ENCODE measurements at places on chromosomes 4 and X.
A peak's percentile ranks its signal among the peaks of the same experiment; 100 is the strongest.

GRCh38 chrX:109878236-109878635 is 124.7 kb upstream of the TMEM164 start:
- H3K4me1 ChIP-seq: no peaks in the 10 kb centered on the region
- no peak overlapping the region for H3K4me3 ChIP-seq
- DNase-seq: no peak
- no peaks in the 10 kb centered on the region for H3K27me3 ChIP-seq
- no peaks in the 10 kb centered on the region for H3K36me3 ChIP-seq

GRCh38 chrX:101051153-101051548 is 760 bp downstream of the TRMT2B start:
- H3K27me3 ChIP-seq: no peaks in the 10 kb centered on the region
- peak overlapping the region; percentile 78 for H3K4me3 ChIP-seq
- peak; percentile 41 for DNase-seq
- peak overlapping the region; percentile 30 for H3K27ac ChIP-seq
- H3K36me3 ChIP-seq: 0 out of 2 replicates have a peak, but pooled peaks cover 2% of the 10 kb centered on the region

GRCh38 chrX:41382714-41383645 is 49.0 kb downstream of the DDX3X start:
- no peaks in the 10 kb centered on the region for H3K27me3 ChIP-seq
- no peaks in the 10 kb centered on the region for H3K36me3 ChIP-seq
- no peak for DNase-seq
- H3K4me1 ChIP-seq: no peaks in the 10 kb centered on the region

DNA sequence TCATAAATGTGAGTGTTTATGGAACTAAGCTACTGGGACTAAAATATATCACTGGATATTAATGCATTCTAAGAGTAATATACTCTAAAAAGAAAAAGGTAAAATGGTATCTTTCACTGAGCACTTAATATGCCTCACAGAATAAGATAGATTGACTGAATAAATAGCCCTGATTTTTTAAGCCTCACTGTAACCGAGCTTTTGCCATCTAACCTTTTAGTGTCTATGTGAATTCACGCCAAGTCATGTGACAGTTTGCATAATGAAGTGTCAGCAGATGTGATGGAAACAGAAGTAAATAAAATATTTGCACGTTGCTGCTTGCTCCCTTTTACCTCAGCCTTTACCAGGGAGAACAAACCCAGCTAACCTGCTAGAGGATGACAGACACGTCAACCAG is 119.7 kb upstream of the NWD2 start:
- H3K4me1 ChIP-seq: no peaks in the 10 kb centered on the region
- H3K27ac ChIP-seq: no peak overlapping the region
- no peak for DNase-seq
- no peaks in the 10 kb centered on the region for H3K27me3 ChIP-seq

- DNase-seq: peak; percentile 57
- H3K27ac ChIP-seq: no peak overlapping the region
- H3K27me3 ChIP-seq: no peaks in the 10 kb centered on the region
- no peaks in the 10 kb centered on the region for H3K4me1 ChIP-seq
- H3K36me3 ChIP-seq: no peaks in the 10 kb centered on the region
Measured at GRCh38 chrX:66046612-66047235, 6.8 kb upstream of the VSIG4 start.

DNA sequence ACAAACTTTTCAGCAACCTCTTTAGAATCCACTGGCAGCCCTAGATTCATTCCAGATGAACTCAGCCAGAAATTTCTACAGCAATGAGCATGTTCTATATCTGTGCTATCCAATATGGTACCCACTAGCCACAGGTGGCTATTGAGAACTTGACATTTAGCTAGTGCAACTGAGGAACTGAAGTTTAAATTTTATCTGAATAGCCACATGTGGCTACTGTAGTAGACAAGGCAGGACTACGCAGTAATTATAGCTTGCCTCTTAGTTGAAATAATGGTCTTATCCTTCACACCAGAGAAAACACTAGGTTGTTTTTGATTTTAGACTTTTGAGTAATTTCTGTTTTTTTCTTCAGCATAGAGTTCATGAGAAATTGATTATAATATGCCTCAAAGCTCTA is 2.6 kb upstream of the TCEANC start:
- no peak overlapping the region for H3K27ac ChIP-seq
- H3K36me3 ChIP-seq: no peaks in the 10 kb centered on the region
- H3K4me3 ChIP-seq: no peak overlapping the region
- DNase-seq: no peak

- H3K27ac ChIP-seq: no peak overlapping the region
- no peak overlapping the region for H3K4me3 ChIP-seq
- H3K27me3 ChIP-seq: no peaks in the 10 kb centered on the region
- H3K36me3 ChIP-seq: no peaks in the 10 kb centered on the region
Measured at GRCh38 chr4:185573651-185574199, 38.4 kb upstream of the PDLIM3 start.

DNA sequence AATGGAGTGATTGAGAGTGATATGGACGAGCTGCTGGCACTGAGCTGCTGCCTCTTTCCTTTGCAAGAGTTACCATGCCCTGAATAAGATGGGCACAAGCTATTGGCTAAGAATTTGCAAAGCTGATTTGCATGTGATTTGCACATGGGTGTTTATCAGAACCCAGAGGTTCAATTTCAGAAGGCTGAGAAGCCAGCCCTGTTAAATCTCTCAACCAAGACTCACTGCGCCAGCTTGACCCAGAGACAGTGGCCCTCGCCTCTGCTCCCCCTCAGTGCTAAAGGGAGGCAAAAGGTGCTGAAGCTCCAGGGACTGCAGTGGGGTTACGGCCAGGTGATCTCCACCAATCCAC is 701 bp downstream of the ARHGAP4 start:
- H3K4me3 ChIP-seq: peak overlapping the region; percentile 84
- H3K27me3 ChIP-seq: no peaks in the 10 kb centered on the region
- peak; percentile 91 for DNase-seq
- H3K4me1 ChIP-seq: peaks cover 46% of the 10 kb centered on the region
- H3K27ac ChIP-seq: peak overlapping the region; percentile 99
- no peaks in the 10 kb centered on the region for H3K36me3 ChIP-seq

DNA sequence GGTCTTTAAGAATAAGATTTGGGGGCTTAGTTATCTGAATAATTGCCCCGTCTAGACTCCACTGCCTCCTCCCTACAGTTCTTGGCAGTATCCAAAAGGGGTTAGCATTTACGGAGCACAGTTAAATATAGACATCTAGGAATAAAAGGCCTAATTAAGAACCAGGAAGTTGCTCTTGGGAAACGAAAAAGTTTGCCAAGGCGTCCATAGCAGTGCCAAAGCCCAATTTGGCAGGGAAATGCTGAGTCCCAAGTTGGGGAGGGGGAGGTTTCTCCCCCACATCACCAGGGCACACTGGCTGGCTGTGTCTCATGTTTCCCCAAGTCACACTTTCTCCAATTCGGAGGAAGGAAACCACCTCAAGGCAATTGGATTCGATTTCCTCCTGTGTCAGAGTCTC is 338.7 kb downstream of the FBXW7 start:
- no peaks in the 10 kb centered on the region for H3K27me3 ChIP-seq
- no peaks in the 10 kb centered on the region for H3K4me1 ChIP-seq
- no peaks in the 10 kb centered on the region for H3K36me3 ChIP-seq
- H3K27ac ChIP-seq: no peak overlapping the region
- DNase-seq: no peak

- no peak overlapping the region for H3K4me3 ChIP-seq
- no peaks in the 10 kb centered on the region for H3K27me3 ChIP-seq
- no peaks in the 10 kb centered on the region for H3K36me3 ChIP-seq
- H3K4me1 ChIP-seq: no peaks in the 10 kb centered on the region
Measured at GRCh38 chr4:151809716-151810115, 48.9 kb upstream of the GATB start.

DNA sequence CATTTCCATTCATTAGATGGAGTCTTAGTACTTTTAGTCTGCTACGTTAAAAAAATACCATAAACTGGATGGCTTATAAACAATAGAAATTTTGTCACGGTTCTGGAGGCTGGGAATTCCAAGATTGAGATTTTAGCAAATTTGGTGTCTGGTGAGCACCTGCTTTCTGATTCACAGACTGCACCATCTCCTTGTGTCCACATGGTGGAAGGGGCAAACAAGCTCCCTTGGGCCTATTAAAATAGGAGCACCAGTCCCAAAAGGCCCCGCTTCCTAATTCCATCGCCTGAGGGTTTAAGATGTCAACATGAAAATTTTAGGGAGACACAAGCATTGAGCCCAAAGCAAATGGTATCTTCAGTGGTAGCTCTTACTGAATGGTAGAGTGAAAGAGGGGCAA is 120.5 kb upstream of the MAP9 start:
- H3K27ac ChIP-seq: no peak overlapping the region
- no peak overlapping the region for H3K4me3 ChIP-seq
- H3K27me3 ChIP-seq: no peaks in the 10 kb centered on the region
- DNase-seq: no peak

DNA sequence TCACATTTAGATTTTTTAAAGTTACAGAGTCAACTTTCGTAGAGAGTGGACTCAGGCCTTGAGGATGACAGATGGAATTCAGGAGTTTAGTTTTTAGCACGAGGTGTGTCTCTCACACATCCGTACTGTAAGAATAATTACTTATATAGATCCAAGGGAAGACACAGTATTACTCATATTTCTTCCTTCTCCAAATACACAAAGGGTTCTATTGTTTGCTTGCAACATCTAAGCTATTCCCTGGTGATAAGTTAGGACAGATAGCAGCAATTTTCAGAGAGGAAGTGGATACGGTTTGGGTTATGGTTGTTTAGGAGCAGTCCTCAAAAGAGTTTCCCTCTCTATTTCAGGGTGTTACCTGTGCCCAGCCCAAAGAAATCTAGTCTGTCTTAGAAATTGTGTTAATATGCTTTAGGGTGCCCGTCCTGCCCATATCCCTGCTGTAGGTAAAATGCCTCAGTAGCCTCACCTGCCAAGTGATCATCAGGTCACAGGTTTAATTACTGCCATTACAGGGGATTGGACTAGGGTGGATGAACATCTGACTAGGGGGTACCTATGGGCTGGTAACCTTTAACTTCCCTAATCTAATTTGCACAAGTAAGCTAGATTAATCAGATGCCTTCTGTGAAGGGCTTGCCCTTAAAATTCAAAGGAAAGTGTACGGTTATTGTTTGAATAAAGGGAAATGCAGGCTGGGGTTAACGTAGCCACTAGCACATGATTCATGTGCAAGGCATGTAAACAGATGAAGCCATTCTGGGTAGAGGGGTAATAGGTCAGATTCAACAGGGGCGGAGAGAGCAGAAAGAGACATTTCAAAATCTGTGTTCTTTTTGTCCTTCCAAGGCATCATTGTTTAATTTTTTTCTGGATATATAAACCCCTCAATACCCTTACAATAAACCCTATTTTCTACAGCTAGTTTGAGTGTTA is 8.7 kb upstream of the PPP3CA start:
- DNase-seq: no peak
- H3K27me3 ChIP-seq: no peaks in the 10 kb centered on the region
- peaks cover 13% of the 10 kb centered on the region for H3K4me1 ChIP-seq
- no peak overlapping the region for H3K27ac ChIP-seq
- H3K4me3 ChIP-seq: no peak overlapping the region

DNA sequence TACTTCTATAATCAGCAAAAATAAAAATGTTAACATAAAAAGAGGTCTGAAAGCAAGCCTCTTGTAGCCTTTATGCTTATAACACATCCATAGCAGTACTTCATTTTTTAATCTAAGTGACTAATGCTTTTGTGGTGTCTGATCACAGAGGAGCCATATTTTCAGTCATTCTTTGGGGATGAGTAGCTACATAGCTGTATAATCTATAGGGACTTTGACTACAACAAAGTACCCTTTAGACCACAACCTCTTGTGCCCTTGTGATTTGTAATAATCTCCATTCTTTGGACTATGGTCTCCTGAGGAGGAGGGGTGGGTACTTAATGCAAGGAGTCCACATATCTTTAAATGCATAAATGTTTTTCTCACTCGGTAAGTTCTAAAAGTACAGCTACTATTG is 9.6 kb downstream of the DRP2 start:
- H3K4me3 ChIP-seq: no peak overlapping the region
- no peaks in the 10 kb centered on the region for H3K27me3 ChIP-seq
- H3K36me3 ChIP-seq: no peaks in the 10 kb centered on the region
- no peak overlapping the region for H3K27ac ChIP-seq
- no peak for DNase-seq

- H3K36me3 ChIP-seq: no peaks in the 10 kb centered on the region
- H3K27ac ChIP-seq: no peak overlapping the region
- DNase-seq: no peak
- H3K27me3 ChIP-seq: no peaks in the 10 kb centered on the region
- H3K4me3 ChIP-seq: no peak overlapping the region
Measured at GRCh38 chr4:157689476-157689875, 468.9 kb downstream of the GRIA2 start.

GRCh38 chrX:120794525-120794975 is 81.1 kb downstream of the CT47B1 start:
- no peak overlapping the region for H3K27ac ChIP-seq
- no peaks in the 10 kb centered on the region for H3K36me3 ChIP-seq
- no peaks in the 10 kb centered on the region for H3K27me3 ChIP-seq
- DNase-seq: no peak

GRCh38 chrX:115533485-115533884 is 27.5 kb upstream of the PLS3 start:
- no peaks in the 10 kb centered on the region for H3K4me1 ChIP-seq
- no peak for DNase-seq
- H3K36me3 ChIP-seq: no peaks in the 10 kb centered on the region
- no peaks in the 10 kb centered on the region for H3K27me3 ChIP-seq

- no peak for DNase-seq
- H3K4me1 ChIP-seq: no peaks in the 10 kb centered on the region
- no peak overlapping the region for H3K4me3 ChIP-seq
- H3K27me3 ChIP-seq: no peaks in the 10 kb centered on the region
- no peak overlapping the region for H3K27ac ChIP-seq
Measured at GRCh38 chrX:13859724-13860123, 42.8 kb upstream of the GPM6B start.

- no peaks in the 10 kb centered on the region for H3K4me1 ChIP-seq
- H3K27ac ChIP-seq: no peak overlapping the region
- DNase-seq: no peak
- H3K27me3 ChIP-seq: no peaks in the 10 kb centered on the region
Measured at GRCh38 chr4:154616731-154617130, 4.3 kb upstream of the FGG start.

DNA sequence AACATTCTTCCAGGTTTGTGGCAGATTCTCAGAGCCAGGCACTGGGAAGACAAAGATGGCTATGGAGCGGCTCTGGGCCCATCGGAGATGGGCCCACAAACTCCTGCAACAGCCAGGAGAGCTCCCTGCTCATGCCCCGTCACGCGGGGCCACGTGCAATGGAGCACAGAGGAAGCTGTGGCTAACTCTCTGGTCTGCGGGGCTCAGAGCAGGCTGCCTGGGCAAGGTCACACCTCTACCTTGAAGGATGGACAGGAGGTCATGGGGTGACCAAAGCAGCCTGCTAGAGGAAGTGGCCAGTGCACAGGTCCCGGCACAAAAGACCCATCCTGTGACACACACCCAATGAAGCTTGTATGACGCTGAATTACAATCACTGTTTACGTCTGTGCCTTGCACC is 45.2 kb downstream of the C4orf50 start:
- H3K4me3 ChIP-seq: no peak overlapping the region
- H3K36me3 ChIP-seq: no peaks in the 10 kb centered on the region
- H3K27ac ChIP-seq: no peak overlapping the region
- H3K27me3 ChIP-seq: 0 out of 2 replicates have a peak, but pooled peaks cover 2% of the 10 kb centered on the region
- H3K4me1 ChIP-seq: peaks cover 39% of the 10 kb centered on the region
- no peak for DNase-seq

All from Karpas-422 (cell line).